Thymus (tissue), 14 donors: ENCODE measurements at places on chromosomes 1 and 21. TPM values are rescaled to one million over a fixed set of nuclear protein-coding genes. Genes with fewer than 3 reads are reported as not detected.

DNA sequence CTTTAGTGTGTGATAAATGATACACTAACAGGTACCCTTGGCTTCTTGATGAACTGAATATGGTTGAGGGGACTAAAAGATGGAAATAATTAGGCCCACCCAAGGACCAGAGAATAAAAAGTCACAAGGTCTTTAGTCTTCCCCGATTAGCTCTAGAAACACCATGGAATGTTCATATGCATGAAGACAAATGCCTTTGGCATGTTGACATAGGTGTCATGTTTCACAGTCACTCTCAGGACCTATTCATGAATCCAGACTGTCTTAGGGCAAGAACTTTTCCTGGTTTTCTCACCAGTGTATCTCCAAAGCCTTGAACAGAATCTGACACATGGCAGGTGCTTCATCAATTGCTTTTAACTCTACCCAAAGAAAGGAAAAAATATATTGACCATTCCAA, 412.8 kb downstream of the AJAP1 start:
- H3K36me3 ChIP-seq: no peaks in the 10 kb centered on the region
- no peak overlapping the region for H3K27ac ChIP-seq
- H3K27me3 ChIP-seq: no peaks in the 10 kb centered on the region
- no peak for DNase-seq
- no peak overlapping the region for H3K4me3 ChIP-seq

GRCh38 chr1:183942933-183943693, 94.4 kb downstream of the COLGALT2 start:
- no peak for DNase-seq
- no peak overlapping the region for H3K27ac ChIP-seq
- H3K27me3 ChIP-seq: no peaks in the 10 kb centered on the region
- peaks cover 4% of the 10 kb centered on the region for H3K4me1 ChIP-seq
- H3K4me3 ChIP-seq: no peak overlapping the region
- no peaks in the 10 kb centered on the region for H3K36me3 ChIP-seq

DNA sequence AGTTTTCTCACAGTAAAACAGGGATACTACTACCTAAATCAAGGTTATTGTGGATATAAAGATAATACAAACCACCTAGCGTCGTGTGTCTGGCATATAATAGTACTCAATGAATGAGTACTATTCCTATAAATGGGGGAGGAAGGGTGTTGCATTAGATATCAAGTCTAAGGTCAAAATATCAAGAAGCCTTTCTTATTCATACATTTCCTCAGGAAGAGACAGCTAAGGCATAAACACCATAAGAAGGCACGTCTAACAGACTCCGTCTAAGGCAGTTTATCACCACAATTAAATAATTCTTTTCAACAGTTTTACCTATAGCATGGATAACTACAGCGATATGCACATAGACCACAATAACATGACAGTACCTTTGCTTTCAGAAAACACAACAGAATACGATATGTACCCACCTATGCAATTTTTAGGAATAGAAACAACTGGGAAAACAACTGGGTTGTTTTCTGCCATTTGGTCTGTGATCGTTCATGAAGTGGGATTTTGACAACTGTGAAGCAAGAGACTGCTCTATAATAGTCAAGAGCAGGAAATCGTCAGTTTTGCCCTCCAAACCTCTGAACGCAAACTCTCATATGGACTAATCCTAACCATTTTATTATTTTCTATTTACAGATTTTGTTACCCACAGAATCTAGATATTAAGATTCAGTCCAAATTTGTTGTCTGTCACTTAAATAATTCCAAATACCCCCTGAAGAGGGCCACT, 53.1 kb downstream of the HNRNPR start:
- no peak for DNase-seq
- no peaks in the 10 kb centered on the region for H3K4me1 ChIP-seq
- no peak overlapping the region for H3K4me3 ChIP-seq
- no peak overlapping the region for H3K27ac ChIP-seq
- peaks cover 23% of the 10 kb centered on the region for H3K36me3 ChIP-seq

DNA sequence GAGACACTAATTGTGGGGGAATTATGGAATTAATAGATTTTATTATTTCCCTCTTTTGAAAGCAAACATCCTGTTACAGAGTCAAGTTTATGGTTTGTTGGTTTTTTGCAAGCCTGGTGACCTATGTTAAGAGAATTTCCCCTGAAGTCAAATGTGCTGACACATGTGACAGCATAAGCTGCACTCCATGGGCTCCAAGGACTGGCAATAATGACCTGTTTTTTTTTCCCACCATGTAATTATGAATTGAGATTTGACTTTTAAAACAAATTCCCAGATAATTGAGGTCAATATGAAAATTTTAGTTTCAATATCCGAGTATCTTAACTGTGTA, 242.5 kb upstream of the SGIP1 start:
- H3K36me3 ChIP-seq: no peaks in the 10 kb centered on the region
- no peak for DNase-seq
- H3K27me3 ChIP-seq: no peaks in the 10 kb centered on the region
- no peaks in the 10 kb centered on the region for H3K4me1 ChIP-seq

GRCh38 chr1:79708646-79709265, 702.2 kb upstream of the ADGRL4 start:
- H3K27me3 ChIP-seq: no peaks in the 10 kb centered on the region
- H3K4me1 ChIP-seq: no peaks in the 10 kb centered on the region
- H3K27ac ChIP-seq: no peak overlapping the region
- no peaks in the 10 kb centered on the region for H3K36me3 ChIP-seq
- no peak for DNase-seq
- no peak overlapping the region for H3K4me3 ChIP-seq

RBP7 gene
- total RNA-seq: 4.2 TPM

RGS5 gene
- 9.2 TPM for total RNA-seq

CRYZ gene
- 50.9 TPM for total RNA-seq
